ENCODE measurements at places on chromosomes 7 and 10.

GRCh38 chr7:16354573-16354972 is 66.8 kb downstream of the CRPPA start:
- no peak for ATAC-seq

GRCh38 chr7:21722371-21722770 is 179.5 kb downstream of the DNAH11 start:
- ATAC-seq: no peak

DNA sequence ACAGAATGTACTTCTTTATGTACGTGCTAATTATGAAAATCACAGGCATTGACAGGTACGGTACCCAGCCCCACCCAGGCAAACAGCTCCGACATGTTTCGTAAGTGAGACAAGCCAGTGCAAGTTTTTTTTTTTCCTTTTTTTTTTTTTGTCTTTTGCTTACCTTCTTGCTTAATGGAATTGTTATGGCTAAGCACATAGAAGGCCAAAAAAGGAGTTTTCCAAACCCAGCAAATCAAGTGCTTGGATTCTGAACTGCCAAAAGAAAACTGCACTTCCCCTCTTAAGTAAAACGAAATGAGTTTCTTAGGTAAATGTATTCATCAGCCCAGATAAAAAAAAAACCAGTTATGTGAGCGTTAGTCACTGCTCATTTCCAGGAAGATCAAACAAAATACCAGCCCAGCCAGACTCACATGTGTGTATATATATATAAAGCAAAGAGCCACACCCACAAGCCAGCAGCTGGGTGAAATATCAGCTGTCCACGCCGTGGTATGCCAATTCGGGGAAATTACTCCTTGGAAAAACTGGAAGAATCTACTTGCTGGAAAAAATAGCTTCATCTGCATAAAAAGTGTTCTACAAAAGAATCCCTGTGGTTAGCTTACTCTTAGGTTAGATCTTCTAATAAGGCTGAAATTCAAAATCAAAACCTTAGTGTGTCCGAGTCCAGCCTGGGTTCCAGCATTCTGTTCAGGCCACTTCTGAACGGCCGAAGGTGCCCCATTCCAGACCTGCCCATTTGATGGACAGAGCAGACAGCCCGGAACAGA is 8.0 kb downstream of the KLF6 start:
- peak; percentile 65 for ATAC-seq

DNA sequence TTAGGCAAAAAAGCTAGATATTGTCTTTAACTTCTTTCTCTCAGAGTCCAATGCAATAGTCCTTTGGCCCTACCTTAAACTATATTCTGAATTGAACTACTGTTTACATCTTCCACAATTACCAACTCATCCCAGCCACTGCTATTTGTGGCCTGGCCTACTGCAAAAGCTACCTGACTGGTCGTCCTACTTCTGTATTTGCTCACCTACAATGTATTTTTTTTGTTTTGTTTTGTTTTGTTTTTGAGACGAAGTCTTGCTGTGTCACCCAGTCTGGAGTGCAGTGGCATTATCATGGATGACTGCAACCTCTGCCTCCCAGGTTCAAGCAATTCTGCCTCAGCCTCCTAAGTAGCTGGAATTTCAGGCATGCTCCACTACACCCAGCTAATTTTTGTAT is 51.2 kb downstream of the ARL4A start:
- peak; percentile 81 for ATAC-seq

DNA sequence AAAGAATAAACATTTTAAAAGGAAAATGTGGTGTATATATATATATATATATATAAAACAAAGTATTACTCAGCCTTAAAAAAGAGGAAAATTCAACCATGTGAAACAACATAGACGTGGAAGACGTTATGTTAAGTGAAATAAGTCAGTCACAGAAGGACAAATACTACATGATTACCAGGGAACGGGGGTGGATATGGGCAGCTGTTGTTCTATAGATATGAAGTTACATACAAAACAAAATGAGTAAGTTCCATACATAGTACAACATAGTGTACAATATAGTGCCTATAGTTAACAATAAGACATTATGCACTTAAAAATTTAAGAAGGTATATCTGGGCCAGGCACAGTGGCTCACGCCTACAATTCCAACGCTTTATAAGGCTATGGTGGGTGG is 48.8 kb downstream of the SGMS1 start:
- ATAC-seq: no peak

DNA sequence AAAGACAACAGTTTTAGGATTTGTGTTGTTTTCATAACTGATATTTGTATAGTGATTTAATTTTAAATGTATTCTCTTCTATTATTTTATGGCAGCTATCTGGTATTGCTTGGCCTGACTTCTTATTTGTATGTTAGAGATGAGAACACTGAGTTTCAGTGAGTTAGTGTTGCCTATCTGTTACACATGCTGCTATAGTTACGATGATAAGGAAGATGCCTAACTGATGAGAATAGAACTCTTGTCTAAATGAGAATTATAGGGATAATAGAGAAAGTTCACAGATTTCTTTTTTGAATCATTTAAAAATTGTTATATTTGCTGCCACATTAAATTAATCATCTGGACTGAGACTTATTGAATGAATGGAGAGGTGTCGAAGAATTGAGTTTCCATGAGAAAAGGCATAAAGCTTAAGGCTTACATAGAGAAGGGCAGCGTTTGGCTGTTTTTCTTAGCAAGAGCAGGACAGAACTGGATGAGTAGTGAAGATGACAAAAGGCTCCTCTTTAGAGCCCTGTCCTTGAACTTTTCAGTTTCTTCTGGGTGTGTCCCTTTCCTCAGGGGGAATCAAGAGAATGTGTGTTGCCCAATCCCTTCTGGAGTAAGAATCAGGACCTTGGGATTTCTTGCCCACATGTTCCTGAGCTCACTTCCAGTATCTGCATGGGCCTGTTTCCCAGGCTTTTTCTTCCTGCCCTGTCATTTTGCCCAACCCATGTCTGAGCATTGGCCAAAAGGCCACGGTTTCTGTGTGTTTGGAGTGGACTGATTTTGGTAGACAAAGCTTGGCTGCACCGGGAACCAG is 195.6 kb upstream of the CSTF2T start:
- ATAC-seq: peak; percentile 79

GRCh38 chr10:1287487-1287886 is 231.3 kb downstream of the WDR37 start:
- ATAC-seq: peak; percentile 8

DNA sequence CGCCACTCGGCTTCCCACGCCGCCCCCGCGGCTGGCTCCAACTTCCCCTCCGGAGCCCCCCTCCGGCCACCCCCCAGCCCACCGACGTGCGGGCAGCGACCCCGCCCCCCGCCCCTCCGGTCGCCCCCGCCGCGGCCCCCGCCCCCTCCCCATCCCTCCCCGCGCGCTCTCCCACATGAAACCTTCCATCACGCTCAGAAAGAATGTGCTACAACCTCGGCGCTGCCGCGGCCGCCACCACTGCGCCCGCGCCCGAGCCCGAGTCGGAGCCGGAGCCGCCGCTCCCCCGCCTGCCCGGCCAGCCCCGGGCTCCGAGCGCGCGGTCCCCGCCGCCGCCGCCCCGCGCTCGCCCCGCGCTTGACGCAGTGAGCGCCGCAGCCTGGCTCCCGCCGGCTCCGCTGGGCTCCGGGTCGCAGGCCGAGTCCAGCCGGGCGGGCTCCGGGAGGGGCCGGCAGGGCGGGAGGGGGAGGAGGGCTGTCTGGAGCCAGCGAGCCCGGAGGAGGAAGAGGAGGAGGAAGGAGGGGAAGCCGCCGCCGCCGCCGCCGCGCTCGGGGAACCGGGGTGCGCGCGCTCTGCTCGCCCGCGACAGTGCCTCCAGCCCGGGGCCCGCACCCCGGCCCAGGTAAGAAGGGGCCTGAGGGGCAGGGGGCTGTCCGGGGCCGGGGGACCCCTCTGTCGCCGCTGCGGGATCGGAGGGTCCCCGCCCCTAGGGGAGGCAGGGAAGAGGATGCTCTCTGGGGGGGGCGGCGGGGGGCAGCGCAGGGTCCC is 4.3 kb upstream of the ELFN1 start:
- no peak for ATAC-seq

DNA sequence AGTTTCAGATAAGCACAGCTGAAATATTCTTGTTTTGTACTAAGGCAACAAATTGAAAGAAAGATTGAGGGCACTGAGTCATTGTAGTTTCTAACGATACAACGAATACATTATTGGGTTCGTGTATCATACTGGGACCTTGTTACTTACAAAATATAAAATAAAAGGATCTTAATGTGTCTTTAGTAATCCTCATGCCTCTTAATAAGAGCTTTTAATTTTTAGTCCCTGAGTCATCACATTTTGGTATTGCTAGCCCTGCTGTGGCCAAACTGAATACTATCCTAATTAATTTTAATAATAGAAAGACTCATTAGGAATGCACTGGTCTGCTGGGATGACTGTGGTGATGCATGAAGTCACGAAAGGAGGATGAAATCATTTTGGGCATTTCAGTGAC is 309.7 kb downstream of the EXOC4 start:
- no peak for ATAC-seq

GRCh38 chr7:121945066-121945465 is 72.1 kb downstream of the PTPRZ1 start:
- ATAC-seq: peak; percentile 83

GRCh38 chr7:38881015-38881414 is 28.0 kb downstream of the VPS41 start:
- no peak for ATAC-seq

- ATAC-seq: peak; percentile 52
These were observed 45.2 kb upstream of the BHLHA15 start for GRCh38 chr7:98165827-98166667.

GRCh38 chr7:138957753-138958390 is 23.3 kb downstream of the KIAA1549 start:
- ATAC-seq: no peak

DNA sequence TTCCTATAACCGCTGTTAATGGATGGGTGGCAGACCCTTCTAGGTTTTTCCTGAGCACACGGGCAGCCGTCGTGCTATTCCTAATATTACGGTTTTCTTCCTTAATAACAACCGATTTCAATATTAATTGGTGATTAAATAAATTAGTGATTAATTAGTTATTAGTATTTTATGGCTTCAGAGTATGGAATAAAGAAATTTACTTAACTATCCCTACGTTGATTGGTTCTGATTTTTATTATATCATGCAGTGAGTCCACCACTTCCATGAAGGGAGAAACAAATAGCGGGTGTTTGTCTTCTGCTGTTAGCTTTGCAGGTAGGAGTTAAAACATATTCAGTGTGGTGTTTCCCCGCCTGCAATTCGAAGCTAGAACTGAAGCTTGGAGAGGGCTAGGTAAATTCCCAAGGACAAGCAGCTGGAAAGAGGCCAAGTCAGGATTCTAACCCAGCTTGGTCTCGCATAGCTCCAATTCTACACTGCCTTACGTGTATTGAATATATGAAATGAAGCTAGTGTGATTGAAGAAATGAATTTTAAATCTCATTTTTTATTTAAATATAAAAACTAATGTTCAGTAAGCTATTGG is 928 bp upstream of the CSTF2T start:
- ATAC-seq: no peak

DNA sequence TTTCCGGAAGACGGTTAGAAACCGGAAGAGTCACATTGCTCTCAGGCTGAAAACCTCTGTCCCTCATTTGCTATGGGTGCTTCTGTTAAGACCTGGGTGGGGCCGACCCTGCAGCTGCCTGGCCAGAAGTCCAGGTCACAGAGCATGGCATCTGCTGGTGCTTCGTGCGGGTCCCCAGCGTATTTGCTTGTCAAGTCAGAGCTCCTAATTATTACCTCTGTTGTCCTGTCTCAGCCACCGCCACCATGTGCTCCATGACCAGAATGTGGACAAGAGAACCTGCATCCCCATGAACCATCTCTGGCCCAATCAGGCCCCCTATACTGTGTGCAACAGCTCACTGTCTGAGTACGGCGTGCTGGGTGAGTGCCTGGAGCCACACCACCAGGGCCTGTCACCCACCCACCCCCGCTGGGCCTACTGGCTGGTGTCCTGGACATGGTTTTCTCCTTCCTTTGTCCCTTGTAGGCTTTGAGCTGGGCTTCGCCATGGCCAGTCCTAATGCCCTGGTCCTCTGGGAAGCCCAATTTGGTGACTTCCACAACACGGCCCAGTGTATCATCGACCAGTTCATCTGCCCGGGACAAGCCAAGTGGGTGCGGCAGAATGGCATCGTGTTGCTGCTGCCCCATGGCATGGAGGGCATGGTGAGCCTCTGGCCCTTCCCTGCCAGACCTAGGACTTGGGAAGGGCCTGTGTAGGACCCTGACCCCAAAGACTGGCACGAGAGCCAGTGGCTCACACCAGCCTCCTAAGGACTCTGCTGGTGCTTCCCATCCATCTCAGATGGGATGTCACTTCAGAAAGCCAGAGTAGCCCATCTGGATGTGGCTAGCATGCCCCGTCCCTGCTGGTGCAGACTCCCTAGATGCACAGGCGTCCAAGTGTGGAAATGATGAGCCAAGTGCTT is 51.3 kb upstream of the ZMIZ2 start:
- ATAC-seq: no peak

DNA sequence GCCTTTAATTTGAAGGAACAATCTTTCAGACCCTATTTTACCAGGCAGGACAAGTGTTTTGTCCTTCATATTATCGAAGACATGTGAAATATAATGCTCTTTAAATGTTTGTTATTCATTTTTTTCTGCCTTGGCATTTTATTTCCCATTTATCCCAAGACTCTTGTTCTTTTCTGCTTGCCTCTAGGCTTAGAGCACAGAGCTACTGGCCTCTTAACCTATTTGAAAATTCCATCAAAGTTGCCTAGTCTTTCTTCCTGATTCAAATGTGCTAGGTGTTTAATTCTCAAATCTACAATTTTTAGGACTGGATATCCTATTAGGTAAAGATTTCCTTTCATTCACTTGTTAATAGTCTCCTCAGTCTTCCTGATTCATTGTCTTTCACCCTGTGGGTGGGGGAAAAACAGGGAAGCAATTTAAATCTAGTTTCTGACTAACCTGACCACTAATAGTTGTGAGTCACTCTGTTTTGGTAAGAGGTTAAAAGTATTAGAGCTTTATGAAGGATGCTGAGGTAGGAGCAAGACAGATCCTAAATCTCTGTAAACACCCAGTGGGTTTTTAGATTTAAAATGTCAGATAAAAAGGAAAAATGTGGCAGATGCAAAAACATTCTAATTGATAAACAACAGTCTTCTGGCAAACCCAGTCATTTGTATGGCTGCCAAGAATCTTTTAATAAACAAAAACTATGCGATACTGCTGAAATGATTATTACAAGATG is 1.5 kb downstream of the LIPK start:
- peak; percentile 84 for ATAC-seq

GRCh38 chr7:149714910-149715471 is 58.4 kb downstream of the ZNF467 start:
- ATAC-seq: peak; percentile 2

- ATAC-seq: no peak
These were observed 24.8 kb upstream of the ZNF800 start for GRCh38 chr7:127417346-127417745.

GRCh38 chr10:28744069-28744768 is 66.9 kb downstream of the BAMBI start:
- ATAC-seq: no peak

DNA sequence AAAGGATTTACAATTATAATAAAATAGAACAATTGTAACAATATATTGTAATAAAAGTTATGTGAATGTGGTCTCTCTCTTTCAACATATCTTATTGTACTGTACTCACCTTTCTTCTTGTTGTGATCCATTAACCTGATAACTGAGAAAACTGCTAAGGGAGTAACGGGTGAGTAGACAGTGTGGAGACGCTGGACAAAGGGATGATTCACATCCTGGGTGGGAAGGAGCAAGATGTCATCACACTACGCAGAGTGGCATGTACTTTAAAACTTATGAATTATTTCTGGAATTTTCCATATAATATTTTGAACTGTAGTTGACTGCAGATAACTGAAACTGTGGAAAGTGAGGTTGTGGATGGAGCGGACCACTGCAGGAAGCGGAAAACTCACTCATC is 91.2 kb upstream of the PLPP4 start:
- ATAC-seq: no peak

Data from esophagus mucosa (tissue), 1 donor.